ENCODE measurements at places on chromosomes 7 and 10.

GRCh38 chr10:14450041-14450491 is 119.3 kb upstream of the FRMD4A start:
- DNase-seq = no peak

- no peak for DNase-seq
These were observed 490.2 kb upstream of the MGMT start for GRCh38 chr10:128976856-128977255.

- no peak for DNase-seq
These were observed 99.9 kb downstream of the CREM start for GRCh38 chr10:35226507-35226906.

- DNase-seq = no peak
These were observed 6.4 kb upstream of the SPAG6 start for GRCh38 chr10:22338931-22339330.

GRCh38 chr10:4945766-4946717 is 17.2 kb upstream of the AKR1C1 start:
- DNase-seq = no peak

DNA sequence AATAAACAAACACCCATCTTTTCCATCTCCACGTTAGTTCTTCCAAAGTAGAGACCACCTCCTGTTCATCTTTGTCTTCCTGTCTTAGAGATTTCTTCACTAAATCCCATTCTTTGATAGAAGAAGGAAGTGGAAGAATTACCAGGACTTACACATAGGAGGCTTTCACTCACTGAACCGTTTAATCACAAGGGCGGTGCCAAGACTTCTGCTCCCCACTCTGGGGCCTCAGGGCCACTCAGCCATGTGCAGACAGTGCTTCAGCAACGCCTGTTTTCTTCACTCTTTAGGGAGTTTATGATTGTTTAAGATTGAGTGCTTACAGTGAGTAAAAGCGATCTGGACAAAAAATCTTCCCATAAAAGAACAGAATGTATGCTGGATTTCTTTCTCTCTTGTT is 63.9 kb upstream of the SORCS3 start:
- no peak for DNase-seq

- DNase-seq = no peak
These were observed 240.3 kb upstream of the KAT6B start for GRCh38 chr10:74586088-74586585.

DNA sequence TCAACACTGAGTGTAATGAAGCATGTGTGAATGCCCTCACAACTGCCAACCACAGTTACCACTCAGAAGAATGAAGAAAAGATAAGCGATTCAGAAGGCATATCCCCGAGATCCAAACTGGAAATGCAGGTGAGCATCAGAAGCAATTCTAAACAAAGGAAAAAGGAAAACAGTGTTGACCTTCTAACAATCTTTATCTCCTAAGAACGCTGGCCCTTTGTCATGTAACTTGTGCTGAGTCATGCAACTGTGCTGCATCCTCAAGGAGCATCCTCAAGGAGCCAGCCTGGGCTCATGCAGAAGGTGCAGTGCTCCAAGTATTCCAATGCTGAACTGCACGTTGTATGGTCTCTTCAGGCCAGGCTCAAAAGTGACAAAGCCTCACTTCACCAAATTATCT is 30.6 kb downstream of the SEC61G start:
- no peak for DNase-seq

DNA sequence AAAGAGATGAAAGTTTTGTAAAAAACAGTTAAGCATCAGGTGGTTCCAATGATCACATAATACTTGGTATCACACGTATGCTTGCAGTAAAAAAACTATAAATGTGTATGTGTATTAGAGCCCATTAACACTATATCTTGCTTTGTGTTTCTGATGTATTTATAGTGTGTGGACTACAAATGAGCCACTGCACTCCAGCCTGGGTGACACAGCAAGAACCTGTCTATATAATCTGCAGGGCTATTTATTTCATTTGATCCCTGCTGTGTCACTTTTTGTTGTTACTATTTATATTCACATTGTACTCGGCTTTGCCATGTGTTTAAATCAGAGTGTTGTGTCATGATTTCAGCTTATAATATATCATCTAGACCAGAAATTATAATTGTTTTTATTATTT is 487.8 kb upstream of the TEX47 start:
- no peak for DNase-seq

DNA sequence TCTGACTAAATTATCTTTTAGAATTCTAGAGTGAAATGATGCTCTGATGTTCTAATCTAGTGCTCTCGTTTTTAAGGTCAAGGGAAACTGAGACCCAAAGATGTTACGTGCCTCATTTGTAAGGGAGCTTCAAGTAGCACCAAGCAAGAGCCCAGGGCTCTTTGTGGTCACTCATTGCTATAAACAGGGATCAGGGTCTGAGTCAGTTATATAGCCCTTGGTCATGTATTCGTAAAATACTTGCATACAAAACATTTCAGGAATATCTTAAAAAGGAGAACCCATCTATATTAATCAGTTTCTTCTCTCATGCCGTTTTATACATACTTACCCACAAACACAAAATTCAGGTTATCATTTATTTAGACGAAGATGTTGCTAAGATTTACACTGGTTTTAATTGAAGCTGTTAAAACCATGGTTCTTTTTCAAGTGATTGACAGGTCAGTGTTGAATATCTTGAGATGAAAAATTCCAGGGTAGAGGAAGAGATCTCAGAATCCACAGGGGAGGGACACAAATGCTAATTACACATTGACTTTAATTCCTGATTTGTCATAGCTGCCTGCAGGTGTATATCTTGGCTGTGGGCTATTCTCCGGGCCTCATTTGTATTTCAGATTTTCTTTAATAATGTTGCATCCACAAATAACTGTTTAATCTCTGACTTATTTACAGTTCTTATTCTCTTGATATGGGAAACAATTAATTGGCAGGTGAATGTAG is 188.4 kb downstream of the SND1 start:
- no peak for DNase-seq
